Hematopoietic multipotent progenitor cell (in vitro differentiated cells): ENCODE measurements at places on chromosomes 11 and 22.

DNA sequence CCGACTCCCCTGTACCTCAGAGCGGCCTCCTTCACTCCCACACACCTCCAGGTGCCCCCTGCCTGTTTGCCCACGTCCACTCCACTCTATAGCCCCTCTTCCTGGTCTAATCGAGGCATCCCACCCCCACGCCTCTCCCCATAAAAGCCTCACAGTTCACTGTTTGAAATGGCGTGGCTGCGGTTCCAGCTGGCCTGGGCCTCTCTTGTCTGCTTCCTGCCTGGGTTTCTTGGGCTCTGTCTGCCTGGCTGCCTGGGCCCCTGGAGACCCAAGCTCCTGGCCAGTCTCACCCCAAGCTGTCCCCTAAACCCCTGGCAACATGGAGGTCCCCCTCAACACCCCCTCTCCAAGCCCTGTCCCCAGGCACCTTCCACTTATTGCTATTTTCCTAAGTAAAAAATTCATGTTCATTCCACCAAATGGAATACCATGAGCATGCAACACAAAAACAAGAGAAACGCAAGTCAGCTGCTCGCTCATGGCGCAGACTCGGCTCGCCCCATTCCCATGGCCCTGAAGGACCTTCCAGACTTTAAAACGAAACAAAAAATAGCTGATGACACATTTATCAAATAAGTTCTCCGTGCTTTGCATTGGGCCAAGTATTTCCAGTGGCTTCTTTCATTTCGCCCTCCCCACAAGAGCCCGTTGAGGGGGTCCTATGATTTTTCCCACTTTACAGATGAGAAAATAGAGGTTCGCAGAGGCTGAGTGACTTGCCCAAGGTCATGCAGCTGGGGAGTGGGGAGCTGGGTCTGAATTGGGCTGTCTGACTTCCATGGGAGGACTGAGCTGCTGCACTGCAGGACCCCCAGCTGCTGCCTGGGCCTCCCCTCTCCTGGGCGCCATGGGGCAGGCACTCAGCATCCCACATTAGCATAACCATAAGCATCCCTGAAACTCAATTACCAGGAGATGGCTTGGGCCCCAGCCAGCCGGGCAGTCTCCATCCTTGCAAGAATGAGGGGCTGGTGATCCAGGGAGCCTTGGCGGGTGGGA lies 11.7 kb upstream of the FLRT1 start:
- DNase-seq = no peak

GRCh38 chr11:45100339-45100738 lies 46.1 kb upstream of the PRDM11 start:
- peak; percentile 25 for DNase-seq

DNA sequence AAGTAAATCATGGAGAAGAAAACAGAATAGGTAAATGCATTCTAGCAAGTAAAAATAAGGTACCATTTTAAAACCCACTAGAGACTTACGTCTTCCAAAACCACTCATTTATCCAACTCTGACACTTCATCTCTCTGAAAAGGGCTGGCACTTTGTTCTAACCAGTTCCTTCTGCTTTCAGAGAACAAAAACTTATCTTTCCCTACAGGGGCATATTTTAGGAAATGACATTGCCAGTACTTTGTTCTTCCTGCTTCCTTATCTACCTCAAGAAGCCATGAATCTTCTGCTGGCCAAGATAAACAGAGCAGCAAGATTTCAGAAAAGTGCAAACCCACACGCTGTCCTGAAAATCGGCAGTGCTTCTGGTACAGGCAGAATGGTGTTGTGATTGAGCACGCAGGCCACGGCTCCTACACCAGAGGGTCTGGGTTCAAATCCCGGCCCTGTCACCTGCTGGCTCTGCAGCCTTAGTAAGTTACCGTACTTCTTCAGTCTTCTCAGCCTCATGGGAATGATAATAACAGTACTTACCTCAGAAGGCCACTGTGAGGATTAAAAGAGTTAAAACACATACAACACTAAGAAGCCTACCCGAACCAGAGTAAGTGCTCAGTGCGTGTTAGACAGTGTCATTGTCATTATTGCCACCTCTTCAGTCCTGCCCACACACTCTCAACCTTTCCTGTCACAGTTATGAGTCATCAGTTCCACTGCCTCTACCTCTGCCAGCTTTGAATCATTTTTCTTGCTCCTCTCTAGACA lies 11.0 kb downstream of the MPZL3 start:
- DNase-seq = peak; percentile 91

- DNase-seq = no peak
These were observed 3.8 kb upstream of the OR10A5 start for GRCh38 chr11:6841694-6842093.

GRCh38 chr11:13310443-13310842 lies 32.9 kb downstream of the BMAL1 start:
- no peak for DNase-seq
